Stimulated activated CD8-positive, alpha-beta memory T cell treated with anti-CD3 and anti-CD28 coated beads, Interleukin-15, amount 100 ng/mL, for 4 hours (primary cell): ENCODE measurements at places on chromosomes 2 and 18.

- DNase-seq = no peak
Observed at GRCh38 chr18:12838178-12838634, 45.8 kb downstream of the PTPN2 start.

- DNase-seq = no peak
Observed at GRCh38 chr2:31651267-31651666, 70.5 kb upstream of the SRD5A2 start.

- no peak for DNase-seq
Observed at GRCh38 chr18:36532815-36533214, 235.3 kb downstream of the FHOD3 start.

GRCh38 chr2:118988706-118989105 lies 46.7 kb downstream of the MARCO start:
- no peak for DNase-seq

DNA sequence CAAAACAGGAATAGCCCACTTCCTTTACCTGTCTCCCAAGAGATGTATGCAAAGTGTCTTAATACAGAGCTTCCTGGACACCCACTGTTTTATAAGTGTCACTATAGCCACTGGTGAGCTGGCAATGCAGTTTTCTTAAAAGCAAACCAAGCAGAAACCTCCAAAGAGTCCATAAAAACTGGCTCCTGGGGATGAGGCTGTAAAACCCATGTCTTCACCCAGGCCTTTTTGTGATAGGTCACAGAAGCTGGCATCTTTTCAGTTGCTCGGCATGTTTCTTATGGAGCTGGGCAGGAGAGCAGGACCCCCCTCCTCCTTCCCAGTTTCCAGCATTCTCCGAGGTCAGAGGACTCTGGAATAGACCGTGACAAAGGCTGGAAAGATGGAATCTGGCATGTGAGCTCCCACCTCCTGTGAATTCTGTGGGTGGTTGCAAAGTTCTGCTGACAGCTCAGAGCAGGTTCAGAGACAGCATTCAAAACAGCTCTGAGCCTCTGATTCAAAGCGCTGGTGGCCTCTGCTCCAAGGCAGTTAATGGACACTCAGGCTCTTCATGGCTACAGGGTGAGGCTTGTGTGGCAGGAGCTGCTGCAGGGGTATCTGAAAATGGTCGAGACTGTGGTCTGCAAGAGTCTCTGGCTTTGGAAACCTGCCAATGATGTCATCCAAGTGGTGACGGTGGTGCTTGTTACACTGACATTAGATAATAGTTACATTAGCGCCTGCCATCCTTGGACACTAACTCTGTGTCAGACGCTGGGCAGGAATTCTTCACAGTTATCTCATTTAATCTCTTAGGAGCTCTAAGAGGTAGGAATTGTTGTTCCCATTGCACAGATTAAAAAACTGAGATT lies 283.4 kb downstream of the CLIP4 start:
- no peak for DNase-seq

DNA sequence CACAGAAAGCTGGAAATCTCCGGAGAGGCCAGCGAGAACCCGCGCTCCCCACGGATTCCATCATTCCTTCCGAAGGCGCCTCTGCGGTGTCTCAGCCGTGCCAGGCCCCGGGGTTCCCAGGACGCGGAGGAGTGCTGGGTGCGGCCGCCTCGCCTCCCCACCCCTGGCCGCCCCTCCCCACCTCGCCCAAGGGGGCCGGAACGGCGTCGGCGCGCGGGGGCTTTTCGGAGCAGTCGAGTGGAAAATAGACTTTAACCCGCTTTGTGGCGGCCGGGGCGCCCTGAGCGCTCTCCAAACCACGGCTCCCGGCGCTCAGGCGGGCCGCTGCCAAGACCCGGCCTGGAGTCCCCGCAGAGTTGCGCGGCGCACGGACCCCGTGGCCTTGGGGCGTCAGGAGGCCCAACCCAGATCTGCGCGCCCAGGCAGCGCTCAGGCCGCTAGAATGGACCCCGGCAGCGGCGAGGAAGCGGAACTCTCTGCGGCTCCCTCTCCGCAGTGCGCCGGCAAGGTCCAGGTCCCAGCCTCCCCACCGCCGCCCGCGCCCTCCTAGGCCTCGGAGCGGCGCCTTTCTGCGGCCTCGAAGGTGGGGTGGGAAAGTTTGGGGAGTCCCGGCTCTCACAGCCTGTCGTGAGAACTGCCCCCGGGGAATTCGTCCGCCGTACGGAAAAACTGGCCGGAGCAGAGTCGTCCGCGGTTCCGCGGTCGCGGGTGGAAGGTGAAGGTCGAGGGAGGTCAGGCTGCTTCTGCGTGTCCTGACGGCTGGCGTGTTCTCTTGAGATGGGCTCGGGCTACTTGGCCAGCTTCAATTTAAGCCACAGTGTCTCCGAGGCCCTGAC lies 1.2 kb upstream of the EMX1 start:
- no peak for DNase-seq

GRCh38 chr2:221716426-221717303 lies 144.6 kb upstream of the EPHA4 start:
- no peak for DNase-seq

- DNase-seq = no peak
Observed at GRCh38 chr2:189157456-189157855, 22.1 kb downstream of the COL5A2 start.

DNA sequence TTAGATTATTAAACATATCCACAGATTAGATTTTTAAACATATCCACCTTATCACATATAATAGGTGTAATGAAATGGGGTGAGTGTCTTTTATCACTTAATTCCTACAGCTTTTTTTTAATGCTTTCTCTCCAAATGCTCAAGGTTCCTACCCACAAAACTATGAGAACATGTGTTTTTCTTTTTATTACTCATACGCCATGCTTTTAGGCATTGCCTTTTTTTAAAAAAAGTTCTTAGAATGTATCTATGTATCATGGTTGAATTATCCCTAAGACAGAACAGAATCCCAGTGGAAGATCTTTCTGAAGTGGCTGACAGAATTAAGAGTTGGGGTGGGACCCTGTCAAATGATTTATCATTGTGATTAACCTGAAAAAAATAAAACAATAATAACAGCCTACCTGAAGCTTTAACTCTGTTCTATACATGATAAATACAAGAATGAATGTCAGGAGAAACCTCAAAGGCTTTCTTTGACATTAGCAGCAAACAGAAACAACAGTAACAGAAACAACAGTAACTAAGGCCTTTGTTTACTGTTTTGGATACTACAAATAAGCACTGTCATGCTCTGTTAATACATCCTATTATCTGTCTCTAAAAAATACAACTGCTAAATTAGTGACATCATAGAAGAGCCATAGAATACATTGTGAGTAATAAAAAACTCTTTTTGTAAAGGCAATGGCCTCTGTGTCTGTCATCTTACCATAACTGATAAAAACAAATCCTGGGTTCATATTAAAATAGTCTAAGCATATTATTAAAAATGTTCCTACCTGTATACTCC lies 4.1 kb upstream of the ZNF397 start:
- no peak for DNase-seq

DNA sequence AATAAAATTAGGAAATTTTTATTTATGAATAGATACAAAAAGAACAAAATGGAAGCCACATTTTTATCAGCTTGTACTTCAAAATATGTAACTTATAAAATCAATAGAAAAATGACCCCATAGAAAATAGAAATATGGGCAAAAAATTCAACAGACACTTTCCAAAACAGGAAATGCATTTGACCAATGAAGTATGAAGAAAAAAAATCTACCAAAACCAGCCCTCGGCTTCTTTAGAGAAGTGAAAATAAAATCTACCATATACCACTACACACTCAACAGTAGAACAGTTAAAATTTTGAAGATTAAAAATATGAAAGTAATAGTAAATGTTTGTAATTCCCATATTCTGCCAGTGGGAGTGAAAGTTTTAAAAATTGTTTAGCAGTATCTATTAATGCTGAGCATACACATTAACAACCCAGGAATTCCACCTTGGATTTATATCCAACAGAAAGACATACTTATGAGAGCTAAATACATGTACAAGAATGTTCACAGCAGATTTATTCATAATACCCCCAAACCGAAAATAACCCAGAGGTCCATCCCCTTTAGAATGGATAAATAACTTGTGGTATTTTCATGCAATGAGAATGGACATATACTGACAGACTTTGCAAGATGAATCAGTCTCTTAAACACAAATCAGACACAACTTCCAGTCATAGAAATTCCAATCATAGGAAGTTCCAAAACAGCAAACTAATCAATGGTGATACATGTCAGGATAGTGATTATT lies 318.0 kb downstream of the FIGN start:
- DNase-seq = no peak

DNA sequence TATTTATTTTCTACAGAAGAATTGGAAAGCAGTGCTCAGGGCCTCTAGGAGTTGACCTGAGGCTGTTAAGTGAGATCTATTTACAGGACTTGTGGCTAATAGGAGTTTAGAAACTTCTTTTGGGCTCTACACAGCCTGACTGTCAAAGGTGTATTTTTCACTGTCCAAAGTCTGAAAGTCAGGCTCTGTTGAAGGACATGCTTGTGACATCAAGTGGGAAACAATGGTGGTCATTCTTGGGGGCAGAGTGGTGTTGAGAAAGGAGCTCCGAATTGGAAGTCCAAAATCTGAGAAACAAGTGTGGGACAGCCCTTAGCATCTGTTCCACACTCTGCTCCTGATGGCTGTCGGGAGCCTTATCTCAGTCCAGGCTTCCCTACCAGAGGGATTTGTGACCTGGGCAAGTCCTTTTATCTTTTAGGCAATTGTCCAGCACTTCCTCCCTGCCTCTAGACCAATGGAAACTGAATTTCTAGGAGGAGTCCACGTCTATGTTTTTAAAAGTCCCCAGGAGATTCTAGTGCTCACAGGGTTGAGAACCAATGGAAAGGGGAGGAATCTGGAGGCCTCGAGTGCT lies 76.4 kb downstream of the LIPG start:
- DNase-seq = no peak

GRCh38 chr2:207807516-207807915 lies 37.8 kb upstream of the FZD5 start:
- no peak for DNase-seq

- no peak for DNase-seq
Observed at GRCh38 chr2:142878031-142878678, 691 bp downstream of the KYNU start.

DNA sequence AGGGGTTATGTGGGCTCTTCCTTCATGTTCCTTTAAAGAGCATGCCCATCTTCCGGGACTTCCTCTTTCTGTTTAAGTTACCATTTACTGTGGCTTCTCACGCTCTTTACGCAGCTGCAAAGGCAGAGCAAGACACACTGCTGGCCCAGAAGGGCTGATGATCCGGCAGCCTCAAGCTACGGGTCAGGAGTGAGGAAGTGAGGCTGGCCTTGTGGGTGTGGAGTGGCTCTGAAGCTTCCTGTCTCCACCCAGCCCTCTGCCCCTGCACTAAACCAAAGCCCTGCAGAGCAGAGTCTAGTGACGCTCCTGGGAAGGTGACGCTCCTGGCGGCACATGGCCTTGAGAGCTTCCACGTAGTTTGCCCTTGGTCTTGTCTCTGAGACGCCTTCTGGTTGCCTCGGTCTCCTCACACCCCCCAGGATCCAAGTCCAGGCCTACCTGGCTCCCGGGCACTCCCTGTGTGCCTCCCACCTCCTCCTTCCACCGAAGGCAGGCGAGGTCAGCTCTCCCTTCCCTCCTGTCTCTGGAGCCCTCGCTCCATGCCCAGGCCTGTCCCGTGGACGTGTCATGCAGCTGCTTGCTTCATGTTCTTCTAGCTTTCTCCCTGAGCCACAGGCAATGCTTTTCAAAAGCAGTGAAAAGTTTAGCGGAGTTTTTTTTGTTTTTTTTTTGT lies 50.3 kb downstream of the ARL4C start:
- peak; percentile 58 for DNase-seq

GRCh38 chr2:223725494-223725893 lies 111.9 kb downstream of the AP1S3 start:
- DNase-seq = no peak

- no peak for DNase-seq
Observed at GRCh38 chr2:226884166-226884565, 48.3 kb downstream of the RHBDD1 start.

DNA sequence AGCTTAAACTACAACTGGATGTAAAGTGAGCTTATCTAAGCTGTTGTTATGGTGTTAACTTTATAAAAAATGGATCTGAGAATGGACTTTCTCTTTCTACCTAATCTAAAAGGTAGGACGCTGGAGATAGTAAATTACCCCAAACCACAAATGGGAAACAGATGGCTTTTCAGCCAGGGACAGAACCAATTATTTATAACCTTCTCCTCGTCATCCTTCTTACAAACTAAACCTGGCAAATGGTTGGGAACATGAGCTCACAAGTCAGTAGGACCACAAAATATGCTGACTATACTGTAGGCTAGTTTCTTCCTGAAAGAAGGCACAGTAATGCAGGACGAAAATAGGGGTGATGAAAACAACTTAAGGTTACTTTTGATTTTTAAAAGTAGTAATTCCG lies 32.7 kb upstream of the ZDBF2 start:
- DNase-seq = no peak

GRCh38 chr2:178426388-178426787 lies 24.6 kb downstream of the PRKRA start:
- no peak for DNase-seq

- DNase-seq = no peak
Observed at GRCh38 chr18:58777471-58777870, 87.2 kb upstream of the ZNF532 start.

DNA sequence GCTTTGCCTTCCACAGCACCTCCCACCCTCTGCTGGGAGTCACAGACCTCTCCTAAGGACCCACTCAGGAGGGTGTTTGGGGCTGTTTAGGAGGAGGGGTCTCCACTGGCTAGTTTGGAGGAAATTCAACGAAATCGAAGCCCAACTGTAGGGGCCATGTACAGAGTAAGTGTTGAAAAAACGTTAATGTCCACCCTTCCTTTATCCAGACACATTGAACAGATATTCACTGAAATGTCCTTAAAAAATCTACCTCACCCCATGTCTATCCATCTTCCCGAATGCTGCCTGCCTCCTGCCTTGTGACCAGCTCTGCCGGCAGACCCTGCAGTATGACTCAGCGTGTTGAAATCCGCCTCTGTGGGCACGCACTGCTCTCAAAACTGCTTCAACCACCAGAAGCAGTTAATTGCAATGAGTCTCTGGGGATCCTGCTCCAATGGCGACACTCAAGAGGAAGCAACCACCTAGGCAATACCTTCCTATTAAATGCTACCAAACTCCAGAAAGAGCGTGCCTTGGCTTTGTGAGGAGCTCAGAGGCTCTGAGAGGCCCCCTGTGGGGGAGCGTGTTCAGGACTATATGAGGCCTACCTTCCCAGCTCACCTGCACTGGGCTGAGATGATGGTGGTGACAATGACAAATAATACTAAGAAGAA lies 61.4 kb upstream of the RTN4 start:
- DNase-seq = no peak

- no peak for DNase-seq
Observed at GRCh38 chr2:160282063-160282580, 82.0 kb upstream of the ITGB6 start.
